ENCODE measurements at places on chromosomes 12 and 14.

DNA sequence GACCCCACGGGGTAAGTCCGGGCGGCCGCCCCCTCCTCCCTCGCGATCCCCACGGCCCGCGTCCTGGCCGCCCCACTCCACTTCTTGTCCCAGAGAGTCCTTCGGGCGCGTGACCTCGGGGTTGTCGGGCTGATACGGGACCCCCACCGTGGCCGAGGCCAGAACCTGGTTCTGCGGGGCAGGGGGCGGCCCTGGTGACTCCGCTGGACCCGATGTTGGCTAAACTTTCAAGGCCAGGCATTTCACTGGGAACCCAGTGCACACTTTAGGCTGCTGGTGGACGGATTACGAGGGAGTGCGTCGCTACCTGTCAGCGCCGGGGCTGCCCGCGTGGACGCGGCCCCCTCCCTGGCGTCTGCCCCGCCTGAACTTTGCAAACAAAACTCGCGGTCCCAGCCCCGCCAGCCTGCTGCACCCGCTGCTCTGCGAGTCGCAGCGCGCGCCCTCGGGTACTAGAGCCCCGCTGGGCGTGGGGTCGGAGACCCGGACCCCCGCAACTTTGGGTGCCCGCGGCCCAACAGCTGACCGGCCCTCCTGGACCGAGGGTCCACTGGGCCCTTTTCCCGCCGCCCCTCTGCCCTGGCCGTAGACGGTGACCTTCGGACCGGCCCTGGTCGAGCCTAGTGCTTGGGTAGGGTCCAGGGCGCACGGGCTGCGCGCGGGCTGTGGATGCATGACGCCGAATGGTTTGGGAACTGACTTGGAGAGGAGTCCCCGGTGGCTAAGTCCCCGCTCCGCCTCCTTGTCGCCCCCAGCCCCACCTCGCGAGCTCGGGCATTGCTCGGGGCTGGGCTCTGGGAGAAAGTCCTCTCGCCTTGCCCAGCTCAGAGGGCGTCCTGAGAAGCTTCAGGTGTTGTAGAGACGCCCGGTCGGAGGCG lies 624 bp downstream of the RIN3 start:
- DNase-seq, result no peak

DNA sequence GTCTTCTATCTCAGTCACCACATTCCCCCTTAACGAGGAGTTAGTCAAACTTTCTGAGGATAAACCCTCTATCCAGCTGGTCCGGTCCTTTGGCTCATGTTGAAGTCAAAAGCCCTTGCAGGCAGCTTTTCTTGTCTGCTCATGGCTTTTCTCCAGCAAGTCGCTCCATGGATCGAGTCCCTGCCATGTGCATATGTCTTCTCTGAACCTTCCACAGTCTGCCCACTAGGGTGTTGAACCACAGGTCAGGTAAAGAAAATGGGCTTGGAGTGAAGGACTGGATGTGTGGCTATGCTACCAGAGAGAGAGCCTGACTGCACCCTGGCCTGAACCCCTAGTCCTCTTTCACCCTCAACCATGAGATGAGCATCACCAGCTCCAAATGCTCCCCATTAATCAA lies 22.8 kb downstream of the C14orf132 start:
- DNase-seq, result no peak

- DNase-seq, result no peak
Measured at GRCh38 chr12:103755425-103755824, 85.6 kb downstream of the NT5DC3 start.

GRCh38 chr14:102988054-102988453 lies 65.6 kb downstream of the AMN start:
- no peak for DNase-seq

DNA sequence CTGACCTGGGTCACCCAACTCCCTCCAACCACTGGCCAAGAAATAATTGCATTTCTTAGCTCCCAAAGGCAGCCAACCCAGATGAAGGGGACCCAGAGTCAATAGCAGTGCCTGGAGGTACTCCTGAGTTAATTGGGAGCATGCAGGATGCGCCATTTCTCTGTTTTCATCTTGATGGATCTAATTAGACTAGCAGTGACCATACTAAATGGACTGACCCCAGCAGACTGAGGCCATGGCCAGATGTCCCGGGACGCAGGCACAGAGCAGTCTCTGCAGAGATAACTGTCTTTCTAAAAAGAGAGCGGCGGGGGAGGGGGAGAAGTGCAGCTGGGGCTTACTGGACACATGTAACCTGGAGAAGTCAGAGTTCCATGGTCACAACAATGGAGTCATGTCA lies 53.2 kb upstream of the CMKLR1 start:
- no peak for DNase-seq

DNA sequence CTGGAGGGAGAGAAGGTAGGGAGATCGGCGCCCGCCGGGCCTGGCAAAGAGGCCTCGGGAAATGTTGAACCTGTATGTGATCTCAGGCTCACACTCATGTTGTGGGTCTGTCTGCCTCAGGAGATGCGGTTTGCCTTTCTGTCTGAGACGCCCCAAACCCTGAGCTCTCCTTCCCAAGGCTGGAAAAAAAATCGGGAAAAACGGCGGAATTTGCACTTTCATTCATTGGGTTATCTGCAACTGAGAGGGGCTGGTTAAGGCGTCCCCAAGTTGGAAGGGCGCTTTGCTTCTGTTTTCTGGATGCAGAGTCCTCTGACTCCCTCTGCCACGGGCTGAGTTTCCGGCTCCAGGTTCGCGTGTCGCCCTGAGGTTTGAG lies 5.0 kb upstream of the HOXC9 start:
- no peak for DNase-seq

DNA sequence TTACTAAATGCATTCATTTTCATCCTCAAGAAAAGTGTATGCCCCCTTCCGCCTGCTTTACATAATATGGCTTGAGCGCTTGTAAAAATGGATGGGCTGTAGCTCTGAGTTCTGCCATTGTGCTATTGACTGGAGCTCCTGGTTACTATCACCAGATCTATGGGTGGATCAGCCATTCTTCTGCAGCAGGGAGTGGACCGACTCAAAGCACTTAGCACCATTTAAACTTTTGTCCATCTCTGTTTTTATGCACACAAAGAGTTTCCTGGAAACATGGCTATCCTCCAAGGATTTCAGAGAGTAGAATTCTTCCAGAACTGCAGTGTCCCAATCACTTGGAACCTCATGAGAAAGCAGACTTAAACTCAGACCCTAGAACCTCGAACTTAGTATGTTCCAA lies 4.5 kb upstream of the NUMB start:
- no peak for DNase-seq

DNA sequence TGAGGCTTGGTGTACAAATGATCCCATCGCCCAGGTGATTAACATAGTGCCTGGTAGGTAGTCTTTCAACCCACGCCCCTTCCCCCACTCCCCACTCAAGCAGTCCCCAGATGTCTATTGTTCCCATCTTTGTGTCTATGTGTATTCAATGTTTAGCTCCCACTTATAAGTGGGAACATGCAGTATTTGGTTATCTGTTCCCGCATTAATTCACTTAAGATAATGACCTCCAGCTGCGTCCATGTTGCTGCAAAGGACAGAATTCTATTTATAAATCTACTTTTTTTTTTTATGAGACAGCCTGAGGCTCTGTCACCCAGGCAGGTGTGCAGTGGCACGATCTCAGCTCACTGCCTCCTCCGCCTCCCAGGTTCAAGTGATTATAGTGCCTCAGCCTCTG lies 15.7 kb downstream of the SPX start:
- DNase-seq, result no peak
